ENCODE measurements at places on chromosomes 16 and 17.

DNA sequence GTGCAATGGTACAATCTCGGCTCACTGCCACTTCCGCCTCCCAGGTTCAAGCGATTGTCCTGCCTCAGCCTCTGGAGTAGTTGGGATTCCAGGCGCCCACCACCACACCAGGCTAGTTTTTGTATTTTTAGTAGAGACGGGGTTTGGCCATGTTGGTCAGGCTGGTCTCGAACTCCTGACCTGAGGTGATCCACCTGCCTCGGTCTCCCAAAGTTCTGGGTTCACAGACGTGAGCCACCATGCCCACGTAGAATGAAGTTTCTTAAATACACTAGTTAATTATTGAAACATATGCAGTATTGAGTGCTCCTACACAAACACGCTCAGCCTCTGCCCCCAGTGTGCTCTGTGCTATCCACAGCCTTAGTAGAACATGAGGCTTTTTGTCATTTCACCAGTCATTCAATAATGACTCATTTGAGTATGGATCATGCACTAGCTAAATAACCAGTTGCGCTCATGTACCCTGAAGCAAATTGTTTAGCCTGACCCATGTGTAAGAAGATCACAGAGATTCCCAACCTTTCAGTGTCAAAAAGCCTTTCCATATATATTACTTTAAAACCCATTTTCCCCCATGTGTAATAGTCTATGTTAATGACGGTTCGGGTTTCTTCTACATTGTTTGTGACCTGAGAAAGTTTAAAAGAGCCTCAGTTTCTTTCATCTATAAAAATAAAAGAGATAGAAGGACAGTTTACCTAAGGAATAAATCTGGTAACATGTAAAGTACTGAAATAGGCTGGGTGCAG, 49.7 kb downstream of the TUBD1 start:
- peak; percentile 66 for DNase-seq

DNA sequence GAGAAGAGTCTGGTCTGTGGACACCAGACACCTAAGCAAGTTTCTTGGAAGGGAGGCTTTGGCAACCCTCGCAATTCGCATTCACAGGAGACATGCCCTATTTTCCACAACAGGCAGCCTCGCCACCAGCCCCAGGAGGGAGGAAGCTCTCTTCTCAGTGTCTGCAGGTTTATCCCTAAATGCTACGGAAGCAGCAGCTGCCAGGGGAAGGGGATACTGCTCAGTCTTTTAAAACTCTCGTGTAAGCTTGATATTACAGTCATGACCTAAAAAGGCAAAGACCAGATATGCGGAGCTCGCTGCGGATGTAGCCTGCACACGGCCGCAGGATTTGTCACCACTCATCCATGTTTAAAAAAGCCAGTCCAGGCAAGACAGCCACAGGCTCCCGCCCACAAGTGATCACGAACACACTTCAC, 159.2 kb upstream of the RPH3AL start:
- no peak for DNase-seq

GRCh38 chr16:48810436-48810802, 200.4 kb upstream of the N4BP1 start:
- DNase-seq, result no peak

- no peak for DNase-seq
Observed at GRCh38 chr17:31743797-31744196, 115.2 kb downstream of the COPRS start.

GRCh38 chr16:11744075-11744470, 1.4 kb upstream of the TXNDC11 start:
- no peak for DNase-seq

GRCh38 chr16:78499399-78499798, 399.9 kb downstream of the WWOX start:
- DNase-seq, result no peak

DNA sequence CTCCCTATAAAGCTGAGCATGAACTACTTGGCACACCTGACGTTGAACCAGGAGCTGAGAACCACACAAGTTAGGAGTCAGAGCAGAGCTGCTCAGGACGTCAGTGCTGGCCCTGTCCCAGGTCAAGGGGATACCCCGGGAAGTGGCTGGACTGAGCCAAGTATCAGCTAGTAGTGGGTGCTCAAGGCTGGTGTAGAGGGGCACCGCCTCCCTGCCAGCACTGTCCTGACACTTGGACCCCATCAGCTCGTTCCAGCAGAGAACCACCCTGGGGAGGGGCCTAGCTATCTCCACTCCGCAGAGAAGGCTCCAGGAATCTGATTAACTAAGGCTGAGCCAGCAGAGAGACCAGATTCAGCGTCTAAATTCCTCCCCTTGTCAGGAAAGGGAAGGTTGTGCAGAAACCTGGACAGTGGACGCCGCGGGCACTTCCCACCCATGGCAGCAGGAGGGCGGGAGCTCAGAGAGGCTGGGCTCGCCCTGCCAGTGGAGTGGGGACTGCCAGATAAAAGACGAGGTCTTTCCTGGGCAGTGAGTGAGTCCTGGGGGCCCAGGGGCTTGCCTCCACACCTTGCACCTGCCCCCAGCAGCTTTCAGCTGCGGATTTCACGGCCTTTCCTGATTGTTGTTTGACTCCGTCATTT, 21.0 kb downstream of the C16orf90 start:
- no peak for DNase-seq

- DNase-seq, result no peak
Observed at GRCh38 chr17:556431-556995, 158.1 kb downstream of the VPS53 start.

DNA sequence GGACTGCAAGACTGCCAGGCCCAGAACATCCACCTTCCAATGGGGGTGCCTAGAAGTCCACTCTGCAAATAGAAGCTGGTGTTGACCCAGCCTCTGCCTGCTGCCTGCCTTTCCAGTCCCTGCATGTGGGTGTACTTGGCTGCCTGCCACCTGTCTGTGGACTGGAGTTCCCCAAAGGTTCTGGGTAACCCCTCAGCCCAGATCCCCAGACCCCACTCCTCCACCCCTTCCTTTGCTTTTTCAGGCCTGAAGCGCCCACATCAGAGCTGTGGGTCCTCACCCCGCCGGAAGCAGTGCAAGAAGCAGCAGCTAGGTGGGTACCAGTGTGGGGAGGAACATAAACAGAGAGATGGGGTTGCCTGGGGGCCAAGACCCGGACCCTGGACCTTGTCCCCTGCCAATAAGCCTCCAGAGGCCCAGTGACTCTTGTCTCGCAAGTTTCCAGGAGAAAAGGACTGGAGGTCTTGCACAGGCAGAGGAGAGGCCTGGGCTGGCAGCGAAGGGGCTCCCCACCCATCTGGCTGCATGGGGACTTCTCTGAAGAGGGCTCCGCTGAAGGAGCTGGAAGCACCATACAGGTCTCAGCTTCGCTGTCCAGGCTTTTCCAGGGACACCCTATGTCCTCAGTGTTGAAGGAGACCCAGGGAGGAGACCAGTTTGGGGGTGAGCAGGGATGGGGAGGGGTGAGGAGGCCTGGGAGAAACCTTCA, 34.3 kb downstream of the NLRC5 start:
- peak; percentile 50 for DNase-seq

GRCh38 chr17:39581759-39582085, 26.0 kb downstream of the NEUROD2 start:
- no peak for DNase-seq

DNA sequence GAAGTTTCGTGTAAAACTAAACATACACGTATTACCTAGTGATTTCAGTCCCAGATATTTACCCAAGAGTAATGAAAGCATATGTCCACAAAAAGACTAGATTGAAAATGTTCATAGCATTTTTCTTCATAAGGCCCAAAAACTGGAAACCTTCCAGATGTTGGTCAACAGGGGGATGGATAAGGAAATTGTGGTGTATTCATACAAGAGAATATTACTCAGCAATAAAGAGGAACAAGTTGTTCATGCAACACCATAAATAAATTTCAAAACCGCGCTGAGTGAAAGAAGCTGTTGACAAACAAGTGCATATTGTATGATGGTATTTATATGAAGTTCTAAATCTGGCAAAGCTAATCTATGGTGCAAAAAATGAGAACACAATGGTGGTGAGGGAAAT, 54.1 kb upstream of the NFAT5 start:
- no peak for DNase-seq
